ENCODE measurements at places on chromosomes 16 and 17. TPM values are rescaled to one million over a fixed set of nuclear protein-coding genes. Genes with fewer than 3 reads are reported as not detected.

DNA sequence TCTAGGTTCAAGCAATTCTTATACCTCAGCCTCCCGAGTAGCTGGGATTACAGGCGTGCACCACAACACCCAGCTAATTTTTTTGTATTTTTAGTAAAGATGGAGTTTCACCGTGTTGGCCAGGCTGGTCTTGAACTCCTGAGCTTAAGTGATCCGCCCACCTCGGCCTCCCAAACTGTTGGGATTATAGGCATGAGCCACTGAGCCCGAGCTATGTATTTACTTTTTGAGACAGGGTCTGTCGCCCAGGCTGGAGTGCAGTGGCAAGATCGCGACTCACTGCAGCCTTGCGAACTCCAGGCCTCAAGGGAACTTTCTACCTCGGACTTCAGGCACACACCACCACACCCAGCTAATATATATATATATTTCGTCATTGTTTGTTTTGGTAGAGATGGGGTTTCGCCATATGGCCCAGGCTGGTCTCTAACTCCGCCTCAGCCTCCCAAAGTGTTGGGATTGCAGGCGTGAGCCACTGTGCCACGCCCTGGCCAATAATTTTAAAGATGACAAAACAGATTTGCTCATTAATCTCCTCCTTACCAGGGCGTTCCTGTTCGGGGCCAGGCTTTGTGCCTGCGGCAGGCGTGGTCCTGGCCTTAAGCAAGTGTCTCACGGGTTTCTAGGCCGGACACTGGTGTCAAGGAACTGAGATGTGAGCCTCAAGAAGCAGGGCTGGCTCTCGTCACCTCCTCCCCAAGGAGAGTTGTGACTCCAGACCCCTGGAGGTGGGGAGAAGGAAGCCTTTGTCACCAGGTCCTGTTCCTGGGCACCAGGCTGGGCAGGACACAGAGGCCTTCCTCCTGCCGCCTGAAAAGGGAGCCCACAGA is 4.3 kb upstream of the NPW start:
- no peak for DNase-seq

- no peak for DNase-seq
Measured at GRCh38 chr17:71625330-71625729, 495.5 kb upstream of the SOX9 start.

- no peak for DNase-seq
Measured at GRCh38 chr16:67240506-67240905, 6.8 kb downstream of the FHOD1 start.

DNA sequence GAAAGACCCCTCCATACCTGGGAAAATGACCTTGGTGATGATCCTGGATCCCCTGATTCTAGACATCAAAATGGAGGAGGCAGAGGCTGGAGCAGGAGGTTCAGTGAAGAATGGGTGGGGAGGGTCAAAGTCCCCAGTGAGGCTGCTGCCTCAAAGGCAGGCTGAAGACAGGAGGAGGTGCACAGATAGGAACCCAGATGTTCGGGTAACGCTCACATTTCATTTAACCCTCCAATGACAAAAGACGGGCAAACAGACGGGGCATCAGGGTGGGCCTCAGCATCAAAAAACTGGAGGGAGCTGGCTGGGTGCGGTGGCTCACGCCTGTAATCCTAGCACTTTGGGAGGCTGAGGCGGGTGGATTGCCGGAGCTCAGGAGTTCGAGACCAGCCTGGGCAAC is at the start of gene ANKRD40CL:
Gene ANKRD40CL, minus strand, starts transcription at position 73 of the 400 bp plus-strand sequence. CDS start 605 bp downstream, outside the sequence.
- no peak for DNase-seq

The KRT40 gene
- total RNA-seq = not detected

DNA sequence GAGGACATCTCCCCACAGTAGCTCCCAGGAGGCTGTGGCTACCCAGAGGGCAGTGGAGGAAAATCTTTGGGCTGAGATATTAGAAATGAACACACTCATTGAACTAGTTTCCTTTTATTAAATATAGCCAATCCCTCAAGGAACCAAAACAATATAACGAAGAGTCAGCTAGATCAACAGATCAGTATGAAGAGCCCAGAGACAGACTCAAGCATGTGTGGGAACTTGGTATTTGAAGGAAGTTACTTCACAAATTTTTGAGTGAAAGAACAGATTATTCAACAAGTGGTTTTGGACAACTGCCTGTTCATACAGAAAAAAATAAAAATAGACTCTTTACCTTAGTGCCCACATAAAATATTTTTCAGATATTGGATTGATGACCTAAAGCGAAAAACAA is 183.6 kb upstream of the PMFBP1 start:
- DNase-seq = no peak

The CLDN7 gene
- total RNA-seq = 248 TPM

- no peak for DNase-seq
Measured at GRCh38 chr16:73006026-73006425, 41.9 kb downstream of the ZFHX3 start.

DNA sequence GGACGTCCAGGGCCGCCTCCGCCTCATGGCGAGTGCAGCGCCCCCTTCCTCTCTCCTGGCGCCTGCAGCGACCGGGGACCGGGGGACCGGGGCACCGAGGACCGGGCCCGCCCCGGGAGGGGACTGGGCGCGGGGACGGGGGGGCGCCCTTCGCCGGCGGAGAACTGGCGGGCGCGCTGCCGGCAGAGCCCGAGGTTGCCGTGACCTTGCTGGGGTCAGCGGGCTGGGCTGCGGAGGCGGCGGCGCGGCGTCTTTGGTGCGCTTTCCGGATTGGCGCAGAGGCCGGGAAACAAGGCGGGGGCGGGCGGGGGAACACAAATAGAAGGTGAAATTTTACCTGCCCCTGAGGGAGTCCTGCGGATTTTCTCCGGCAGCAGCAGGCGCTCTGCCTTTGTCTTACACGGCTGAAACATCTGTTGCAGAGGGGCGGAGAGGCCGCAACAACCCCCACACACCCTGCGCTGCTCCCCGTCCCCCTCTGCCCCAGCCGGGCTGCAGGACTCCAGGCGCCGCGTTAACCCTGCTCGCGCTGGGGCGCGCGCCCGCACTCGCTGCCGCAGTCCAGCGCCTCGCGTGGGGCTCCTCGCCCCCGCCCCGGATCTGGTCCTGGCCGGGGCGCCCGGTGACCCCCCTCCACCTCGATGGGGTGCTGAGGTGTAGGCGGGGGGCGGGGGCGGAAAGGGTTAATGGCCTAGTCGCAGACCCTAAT is 53.5 kb downstream of the SREBF1 start:
- DNase-seq = peak; percentile 44

- DNase-seq = no peak
Measured at GRCh38 chr16:48125888-48126287, 29.9 kb downstream of the ABCC12 start.

Data from mucosa of gallbladder (tissue), 1 donor.